ENCODE measurements at places on chromosomes 5 and 9.

DNA sequence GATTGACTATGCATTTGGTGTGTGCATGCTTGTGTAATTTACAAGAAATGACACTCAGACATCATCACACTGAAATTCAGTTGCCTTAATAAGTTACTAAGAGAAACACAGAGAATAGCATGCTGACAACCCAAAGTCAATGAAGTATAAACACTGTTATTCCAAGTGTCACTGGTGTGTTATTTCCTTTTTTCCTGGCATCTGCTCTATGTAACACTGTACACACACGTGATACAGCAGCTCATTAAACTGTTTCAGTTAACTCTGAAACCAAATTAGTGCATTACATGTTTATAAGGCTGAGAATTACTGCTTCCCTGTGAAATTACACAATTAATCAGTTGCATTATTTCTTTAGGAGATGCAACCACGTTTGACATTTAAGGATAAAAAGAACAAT is 252.7 kb downstream of the EFNA5 start:
- DNase-seq = no peak

DNA sequence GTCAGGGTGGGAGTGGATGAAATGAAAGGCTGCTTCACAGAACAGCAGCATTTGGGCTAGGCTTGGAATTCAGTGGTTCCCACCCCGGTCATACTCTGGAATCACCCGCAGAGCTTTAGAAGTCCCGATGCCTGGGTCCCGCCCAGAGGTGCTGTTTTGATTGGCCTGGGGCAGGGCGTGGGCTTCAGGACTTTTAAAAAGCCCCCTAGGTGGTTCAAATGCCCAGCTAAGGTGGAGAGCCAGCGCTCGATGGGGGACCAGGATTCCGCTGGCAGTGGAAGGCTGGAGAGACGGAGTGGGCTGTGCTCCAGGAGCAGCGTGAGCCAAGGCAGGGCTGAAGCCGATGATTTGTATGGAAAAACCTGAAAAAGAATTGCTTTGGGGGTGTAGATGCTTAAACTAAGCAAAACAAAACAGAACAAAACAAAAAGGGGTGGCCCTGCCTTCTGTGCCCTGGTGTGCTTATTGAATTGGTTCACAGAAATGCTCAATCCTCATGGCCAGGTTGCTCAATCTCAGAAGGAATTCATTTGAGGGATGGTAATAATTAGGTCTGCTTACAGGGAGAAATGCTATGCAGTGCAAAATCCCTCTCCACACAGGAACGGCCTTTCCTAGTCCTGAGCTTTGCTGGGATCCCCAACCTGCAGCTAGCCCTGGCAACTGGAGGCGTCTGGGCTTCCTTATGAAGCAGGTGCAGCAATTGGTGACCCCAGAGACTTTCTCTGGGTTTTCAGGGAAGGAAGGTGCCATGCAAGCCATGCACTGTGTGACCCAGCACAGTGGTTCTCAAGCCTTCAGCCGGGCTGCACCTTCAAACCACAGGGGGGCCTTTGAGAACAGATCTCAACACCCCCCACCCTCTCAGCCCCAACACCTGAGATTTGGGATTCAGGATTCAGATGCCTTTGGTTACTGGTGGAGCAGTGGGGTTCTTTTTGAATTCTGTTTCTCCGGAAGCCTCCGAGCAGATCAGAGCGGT is 174.0 kb upstream of the ZNF618 start:
- DNase-seq = no peak

GRCh38 chr9:110669433-110669832 is 842 bp downstream of the MUSK start:
- no peak for DNase-seq

GRCh38 chr5:78591972-78592700 is 56.4 kb downstream of the LHFPL2 start:
- DNase-seq = no peak

DNA sequence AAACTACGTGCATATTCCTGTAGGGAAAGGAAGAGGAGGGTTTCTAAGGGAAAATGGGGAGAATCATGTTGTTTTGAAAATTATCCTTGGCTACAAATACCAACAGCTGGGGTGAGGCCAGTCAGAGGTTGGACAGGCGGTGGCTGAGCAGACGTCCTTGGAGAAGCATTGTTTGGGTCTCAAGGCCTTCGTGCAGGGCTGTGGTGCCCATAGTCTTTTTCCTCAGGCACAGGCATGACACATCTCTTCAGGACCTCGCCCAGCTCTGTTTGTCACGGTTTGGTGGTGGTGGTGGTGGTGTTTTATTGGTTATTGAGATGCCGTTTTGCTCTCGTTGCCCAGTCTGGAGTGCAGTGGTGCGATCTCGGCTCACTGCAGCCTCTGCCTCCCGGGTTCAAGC is 27.8 kb upstream of the EGFL7 start:
- no peak for DNase-seq

GRCh38 chr9:93224591-93224990 is 40.7 kb downstream of the WNK2 start:
- no peak for DNase-seq

DNA sequence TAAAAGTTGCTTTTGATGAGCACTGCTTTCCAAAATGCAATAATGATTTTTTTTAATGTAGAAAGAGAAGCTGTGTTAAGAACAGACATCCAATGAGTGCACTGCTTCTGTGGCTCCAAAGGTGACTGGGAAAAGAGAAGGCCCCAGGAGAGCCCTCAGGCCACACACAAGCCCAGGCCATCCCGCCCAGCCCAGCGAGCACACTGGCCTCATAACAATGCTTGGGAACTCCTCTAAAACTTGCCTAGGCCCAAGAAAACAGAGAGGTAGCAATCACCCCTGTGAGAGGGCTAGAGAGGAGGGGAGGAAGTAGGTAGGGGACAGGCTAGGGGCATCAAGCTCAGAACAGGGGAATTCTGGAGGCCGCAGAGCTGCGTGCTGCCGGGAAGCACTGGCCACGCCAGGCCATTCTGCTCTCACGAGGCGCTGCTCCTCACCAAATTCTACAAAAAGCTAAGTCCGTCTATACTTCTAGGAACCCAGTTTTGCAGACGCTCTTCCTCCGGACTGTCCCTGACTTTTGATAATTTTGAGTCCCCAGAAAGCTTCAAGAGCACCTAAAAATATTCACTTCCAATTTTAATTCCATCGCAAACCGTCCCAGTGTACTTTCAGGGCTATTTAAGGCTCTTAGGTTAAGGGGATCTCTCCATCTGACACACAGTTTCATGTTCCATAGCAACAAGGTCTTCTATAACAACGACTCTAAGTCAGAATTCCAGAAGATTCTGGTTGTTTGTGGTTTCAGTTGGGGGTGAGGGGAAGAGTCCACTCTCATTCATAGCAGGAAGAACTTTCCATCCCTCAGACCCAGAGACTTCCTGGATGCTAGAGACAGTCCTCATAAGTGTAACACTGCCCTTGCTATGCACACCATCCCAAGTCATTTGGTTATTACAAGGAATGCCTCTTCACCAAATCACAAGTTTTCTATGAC is 51.0 kb downstream of the HABP4 start:
- no peak for DNase-seq

- DNase-seq = no peak
Observed at GRCh38 chr9:136858844-136859757, 7.0 kb downstream of the MAMDC4 start.

- no peak for DNase-seq
Observed at GRCh38 chr9:133026426-133026825, 4.4 kb upstream of the GTF3C5 start.

- DNase-seq = peak; percentile 23
Observed at GRCh38 chr5:50440651-50441492, at the start of gene EMB. Gene EMB, minus strand, starts transcription at chr5:50441288. Its CDS starts 137 bp downstream, at chr5:50441151.

DNA sequence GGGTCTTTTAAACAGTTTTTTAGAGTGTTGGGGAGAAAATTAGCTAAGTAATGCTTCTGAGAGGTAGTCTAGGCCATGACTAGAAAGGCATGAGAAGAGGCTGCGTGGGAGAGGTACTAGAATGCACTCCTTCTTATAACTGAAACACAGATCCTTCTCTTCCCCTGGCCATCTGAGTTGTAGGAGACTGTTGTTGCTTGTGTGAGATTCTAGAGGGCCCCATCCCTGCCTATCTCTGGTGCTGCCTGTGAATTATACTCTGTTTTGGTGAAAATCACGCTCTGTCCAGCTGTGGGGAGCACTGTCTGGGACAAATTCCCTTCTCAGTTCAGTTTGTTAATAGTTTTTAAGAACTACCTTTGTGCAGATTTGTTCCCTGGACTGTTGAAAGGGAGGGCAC is 37.5 kb downstream of the MAP1B start:
- DNase-seq = no peak

DNA sequence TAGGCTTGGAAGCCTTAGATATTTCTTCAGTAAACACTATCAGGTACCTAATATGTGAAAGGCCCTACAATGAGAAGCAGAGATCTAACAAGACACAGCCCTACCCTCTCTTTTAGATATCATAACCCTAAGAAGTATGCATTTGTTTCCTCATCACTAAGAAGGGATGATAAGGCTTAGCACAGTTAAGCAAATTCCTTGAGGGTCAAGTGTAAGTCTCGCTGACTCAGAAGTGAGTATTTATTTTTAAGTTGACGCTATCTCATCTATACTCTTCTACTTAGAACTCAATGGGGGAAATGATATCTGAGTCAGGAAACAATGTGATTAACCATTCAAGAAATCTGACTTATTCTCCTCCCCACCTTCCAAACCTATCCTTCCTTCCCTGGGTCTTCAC is 149.7 kb downstream of the ESM1 start:
- no peak for DNase-seq

GRCh38 chr9:121439711-121440664 is 59.7 kb downstream of the GGTA1 start:
- DNase-seq = no peak

DNA sequence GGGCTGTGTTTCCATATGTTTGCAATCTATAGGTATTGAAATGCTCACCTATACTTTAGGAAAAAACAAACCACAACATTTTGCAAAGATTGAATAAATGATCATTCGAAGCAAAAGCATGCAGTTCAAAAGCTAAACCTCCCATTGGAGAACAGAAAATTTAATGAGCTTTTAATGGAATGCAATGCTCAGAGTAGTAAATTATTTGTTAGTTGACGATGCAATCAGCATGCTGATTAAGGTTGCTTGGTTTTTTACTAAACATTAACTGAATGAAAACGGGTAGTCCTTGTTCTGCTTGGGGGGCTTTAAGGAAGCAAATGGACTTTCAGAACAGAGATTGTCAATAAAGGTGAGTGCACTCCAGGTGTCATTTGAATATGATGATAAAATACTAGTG is 123.3 kb upstream of the TMEM161B start:
- DNase-seq = no peak

- no peak for DNase-seq
Observed at GRCh38 chr5:130425424-130425823, 521.2 kb downstream of the CHSY3 start.

GRCh38 chr5:37002176-37002751 is 125.7 kb downstream of the NIPBL start:
- no peak for DNase-seq

DNA sequence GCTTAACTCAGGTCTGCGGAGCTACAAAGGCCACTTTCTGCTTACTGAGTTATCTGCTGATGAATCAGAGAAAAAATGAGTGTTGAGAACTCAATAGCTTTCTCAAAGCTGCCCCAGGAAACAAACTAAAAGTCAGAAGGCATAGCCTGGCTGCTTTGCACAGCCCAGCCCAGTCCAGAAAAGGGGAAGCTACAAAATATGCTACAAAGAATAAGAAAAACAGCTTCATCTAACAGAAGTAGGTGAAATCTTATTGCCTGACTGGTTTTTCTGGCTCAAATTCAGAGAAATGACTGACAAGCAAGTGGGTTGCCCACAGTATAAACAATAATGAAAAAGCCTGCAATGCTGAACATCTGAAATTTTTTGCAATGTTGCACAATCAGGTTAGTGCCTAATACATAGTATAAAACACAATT is 156.2 kb downstream of the PPP2R2B start:
- DNase-seq = no peak

DNA sequence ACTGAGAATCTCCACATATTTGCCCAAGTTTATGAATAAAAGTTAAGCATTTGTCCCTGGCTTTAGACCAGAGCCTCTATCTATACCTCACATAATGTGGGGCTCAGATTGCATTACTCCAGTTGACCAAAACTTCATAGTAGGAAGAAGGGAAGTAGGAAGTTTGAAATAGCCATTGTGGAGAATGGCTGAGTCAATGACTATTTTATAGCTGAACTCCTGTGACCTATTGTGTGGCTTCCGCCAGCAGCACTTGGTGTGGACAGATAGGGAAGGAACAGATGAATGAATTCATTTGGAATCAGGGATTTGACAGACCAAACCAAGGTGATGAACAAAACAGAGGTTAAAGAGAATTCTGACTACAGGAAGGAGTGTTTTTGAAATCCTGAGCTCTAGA is 92.9 kb upstream of the LPAR1 start:
- no peak for DNase-seq

- no peak for DNase-seq
Observed at GRCh38 chr9:96391021-96391765, 7.7 kb upstream of the SLC35D2 start.

DNA sequence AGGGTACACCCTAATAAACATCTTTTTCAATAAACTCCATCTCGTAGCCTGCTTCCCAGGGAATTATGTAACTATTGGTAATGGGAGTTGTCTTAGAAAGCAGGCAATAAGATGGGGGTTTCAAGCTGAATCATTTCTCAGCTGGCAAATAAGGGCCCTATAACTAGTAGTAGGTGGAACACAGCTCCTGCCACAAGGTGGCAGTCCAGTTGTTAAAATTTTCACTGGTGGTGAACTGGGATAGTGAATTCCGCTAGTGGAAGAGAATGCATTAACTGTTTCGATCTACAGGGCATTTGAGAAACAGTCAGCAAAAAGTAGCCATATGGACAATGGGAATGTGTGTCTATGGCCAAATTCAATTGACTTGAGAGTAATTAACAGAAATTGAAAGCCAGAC is 27.7 kb downstream of the PCDHB15 start:
- DNase-seq = no peak

DNA sequence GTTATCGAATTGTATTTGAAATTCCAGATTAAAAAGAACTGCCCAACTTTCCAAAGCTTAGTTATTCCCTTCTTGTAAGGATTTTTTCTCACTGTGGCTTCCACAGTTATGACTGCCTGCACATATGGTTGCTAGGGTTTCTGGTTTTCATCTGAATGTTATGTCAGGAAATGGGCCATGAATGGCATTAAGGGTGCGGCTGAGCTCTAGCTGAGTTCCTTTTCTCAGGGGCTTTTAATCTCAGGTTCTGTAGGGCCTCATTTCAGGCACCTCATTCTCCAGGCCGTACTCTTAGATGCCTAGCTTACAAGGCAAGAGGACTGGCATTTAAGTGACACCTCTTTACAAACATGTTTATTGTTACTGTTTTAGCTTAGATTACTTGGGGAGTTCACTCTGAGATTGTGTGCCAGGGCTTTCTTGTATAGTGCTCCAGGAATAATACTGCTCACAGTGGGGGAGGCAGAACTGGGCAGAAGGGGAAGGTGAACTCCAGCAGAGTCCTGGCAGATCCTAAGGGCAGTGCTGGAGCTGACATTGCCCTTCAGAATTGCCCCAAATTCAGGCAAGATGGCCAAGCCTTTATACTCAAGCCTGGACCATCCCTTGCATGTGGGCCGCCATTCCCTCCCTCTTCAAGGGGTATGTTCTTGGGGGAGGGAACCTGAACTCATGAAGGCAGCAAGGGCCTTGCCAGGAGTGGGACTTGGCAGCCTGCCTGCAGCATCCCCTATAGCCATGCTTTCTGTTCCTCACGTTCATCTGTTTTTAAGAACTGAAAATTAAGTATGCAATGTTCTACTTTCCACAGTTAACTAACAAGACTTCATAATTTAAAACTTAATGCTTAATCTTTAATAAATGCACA is 111.5 kb downstream of the KDM4C start:
- DNase-seq = no peak

All from esophagus squamous epithelium (tissue), 5 donors.